ENCODE measurements at places on chromosomes 6 and 20. TPM values are rescaled to one million over a fixed set of nuclear protein-coding genes. Genes with fewer than 3 reads are reported as not detected.

VPS16 gene
- total RNA-seq, result 17.8 TPM

RRP36 gene
- total RNA-seq, result 80.3 TPM

NEDD9 gene
- total RNA-seq, result 9.5 TPM

PNLDC1 gene
- total RNA-seq, result 0.14 TPM

SAMD3 gene
- not detected for total RNA-seq

MAK gene
- 0.07 TPM for total RNA-seq
